ENCODE measurements at places on chromosomes 11 and 22.

DNA sequence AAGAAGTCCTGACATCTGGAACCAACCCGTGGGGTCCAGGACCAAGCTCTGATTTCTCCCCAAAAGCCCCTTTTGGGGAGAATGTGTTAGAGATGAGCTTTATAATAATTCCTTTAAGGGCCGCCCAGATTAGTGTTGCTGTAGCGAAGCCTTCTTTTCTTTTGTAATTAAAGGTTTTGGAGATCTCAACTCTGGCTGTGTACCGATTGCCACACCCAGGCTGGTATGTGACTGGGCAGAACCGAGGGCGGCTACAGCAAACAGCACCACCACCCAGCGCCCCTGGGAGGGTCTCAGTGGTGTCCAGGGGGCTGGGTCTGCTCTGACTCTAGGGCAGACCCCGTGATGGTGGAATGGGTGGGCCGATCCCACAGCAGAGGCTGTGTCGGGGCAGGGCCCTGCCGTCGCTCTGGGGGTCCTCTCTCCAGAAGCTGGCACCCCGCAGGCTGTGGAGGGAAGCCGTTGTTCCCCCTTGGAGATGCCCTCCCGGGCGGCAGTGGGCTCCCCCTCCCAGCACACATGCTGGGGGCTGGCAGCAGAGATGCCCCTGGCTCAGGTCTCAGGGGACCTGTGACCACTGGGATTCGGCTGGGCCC lies 31.0 kb downstream of the TPCN2 start:
- no peak for DNase-seq

DNA sequence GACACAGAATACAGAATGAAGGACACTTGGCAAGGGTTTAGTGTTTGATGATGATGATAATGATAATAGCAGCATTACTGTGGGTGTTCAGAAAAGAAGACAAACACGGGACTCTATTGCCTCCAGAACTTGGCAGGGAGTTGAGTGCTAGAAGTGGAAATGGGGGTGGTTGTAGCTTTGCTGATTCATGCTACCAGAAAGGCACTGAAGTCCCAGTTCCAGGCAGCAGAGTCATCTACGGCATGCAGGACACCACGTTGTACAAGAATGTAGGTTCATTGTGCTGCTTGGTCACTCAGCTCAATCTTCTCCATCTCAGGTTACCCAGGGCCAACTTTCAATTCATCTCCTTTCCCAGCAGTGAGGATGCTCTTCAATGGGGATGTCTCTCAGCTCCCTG lies 115.7 kb downstream of the NTM start:
- DNase-seq: no peak

DNA sequence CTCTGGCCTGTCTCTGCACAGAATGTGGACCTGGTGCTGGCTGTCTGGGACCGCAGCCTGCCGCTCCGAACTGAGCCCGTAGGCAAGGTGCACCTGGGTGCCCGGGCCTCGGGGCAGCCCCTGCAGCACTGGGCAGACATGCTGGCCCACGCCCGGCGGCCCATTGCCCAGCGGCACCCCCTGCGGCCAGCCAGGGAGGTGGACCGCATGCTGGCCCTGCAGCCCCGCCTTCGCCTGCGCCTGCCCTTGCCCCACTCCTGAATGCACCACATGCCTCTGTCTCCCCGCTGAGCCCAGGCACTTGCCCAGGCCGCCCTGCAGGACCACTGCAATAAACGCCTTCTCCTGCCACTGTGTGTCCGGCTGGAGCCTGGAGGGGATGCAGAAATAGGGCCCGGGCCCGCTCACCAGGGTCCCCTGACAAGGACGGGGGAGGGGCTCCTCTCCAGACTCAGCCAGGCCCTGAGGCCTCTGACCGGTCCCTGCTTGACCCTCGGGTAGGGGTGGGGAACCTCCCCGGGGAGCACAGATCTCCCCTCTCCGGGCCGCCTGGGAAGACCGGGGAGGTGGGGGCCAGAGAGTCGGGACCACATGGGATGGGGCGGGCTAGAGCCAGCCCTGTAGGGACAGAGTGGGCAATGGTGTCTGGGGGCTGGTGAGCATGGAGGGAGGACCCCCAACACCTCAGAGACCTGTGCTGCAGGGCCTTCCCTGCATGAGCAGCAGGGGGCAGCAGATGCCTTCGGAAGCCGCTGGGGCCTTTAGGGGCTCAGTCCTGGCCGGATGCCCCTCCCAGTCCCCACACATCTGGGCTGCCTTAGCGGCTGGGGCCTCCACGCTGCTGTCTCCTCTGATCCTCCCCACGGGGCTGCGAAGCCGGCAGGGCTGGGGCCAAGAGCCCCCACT lies 1.4 kb upstream of the TNNI2 start:
- peak; percentile 44 for DNase-seq

DNA sequence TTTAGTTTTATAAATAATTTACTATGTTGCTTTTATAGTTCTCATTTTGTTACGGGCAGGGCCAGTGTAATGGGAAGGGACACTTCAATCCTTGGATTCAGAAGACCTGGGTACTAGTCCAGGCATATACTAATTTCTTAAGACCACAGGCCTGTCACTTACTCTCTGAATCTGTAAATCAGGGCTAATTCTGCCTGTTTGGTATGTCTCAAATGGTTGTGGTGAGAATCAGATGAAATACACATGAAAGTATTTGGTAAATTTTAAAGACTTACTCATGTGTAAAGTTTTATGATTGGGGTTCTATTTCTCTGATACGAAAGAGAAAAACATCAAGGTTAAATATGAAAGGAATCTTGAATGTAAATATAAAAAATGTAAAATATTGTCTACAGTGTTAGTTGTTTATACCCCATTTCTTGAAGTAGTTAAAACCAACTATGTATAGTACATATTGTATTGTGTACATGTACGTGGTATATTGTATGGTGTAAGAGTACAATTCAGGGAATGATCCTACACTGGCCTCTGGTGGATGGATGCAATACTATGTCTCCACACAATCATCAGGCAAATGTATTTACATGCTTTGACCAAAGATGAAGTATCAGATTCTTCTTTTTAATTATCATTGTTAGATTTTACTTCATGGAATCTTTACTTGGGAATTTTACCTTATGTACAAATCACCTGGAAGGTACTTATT lies 24.5 kb upstream of the RAG2 start:
- DNase-seq: peak; percentile 29

DNA sequence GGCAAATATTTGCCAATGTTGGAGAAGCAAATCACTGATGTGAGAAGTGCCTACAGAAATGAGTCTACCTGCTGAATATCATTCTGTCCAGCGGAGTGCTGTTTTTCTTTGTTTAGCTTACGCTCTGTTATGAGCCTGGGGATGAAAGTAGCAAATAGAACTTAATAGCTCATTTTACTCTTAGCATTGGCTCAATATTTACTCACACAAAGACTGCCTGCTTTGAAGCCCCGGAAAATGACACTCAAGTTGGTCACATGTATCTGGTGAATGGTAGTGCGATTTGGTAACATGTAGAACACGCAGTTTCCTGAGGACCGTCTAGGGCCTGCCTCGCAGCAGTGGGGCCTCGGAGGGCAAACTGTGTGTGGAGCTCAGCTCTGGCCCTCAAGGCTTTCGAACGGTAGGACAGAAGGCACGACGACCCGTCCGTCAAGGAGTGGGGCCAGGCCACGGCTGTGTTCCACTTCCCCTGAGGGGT lies 38.9 kb downstream of the TBC1D22A start:
- DNase-seq: no peak

- DNase-seq: peak; percentile 96
Measured at GRCh38 chr11:128208329-128209137, 378.8 kb downstream of the ETS1 start.

DNA sequence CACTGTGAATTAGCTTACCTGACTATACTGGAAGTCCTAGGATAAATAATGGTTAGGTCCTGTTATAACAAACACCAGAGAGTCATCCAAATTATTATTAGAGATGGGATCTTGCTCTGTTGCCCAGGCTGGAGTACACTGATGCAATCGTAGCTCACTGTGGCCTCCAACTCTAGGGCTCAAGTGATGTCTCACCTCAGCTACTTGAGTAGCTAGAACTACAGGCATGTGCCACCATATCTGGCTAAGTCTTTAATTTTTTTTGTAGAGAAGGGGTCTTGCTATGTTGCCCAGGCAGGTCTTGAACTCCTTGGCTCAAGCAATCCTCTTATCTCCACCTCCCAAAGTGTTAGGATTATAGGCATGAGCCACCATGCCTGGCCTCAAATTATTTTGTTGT lies 37.2 kb downstream of the OSBP start:
- no peak for DNase-seq
